ENCODE measurements at places on chromosomes 6 and 20. TPM values are rescaled to one million over a fixed set of nuclear protein-coding genes. Genes with fewer than 3 reads are reported as not detected.

Gene SLC32A1
- total RNA-seq = not detected

Gene DPPA5
- not detected for total RNA-seq

Gene GABRR1
- not detected for total RNA-seq

Gene C20orf144
- total RNA-seq = not detected

- DNase-seq = no peak
Measured at GRCh38 chr6:163355426-163355991, 59.0 kb upstream of the QKI start.

Gene VWA7
- 1.5 TPM for total RNA-seq

Gene CLIC5
- 12.9 TPM for total RNA-seq

DNA sequence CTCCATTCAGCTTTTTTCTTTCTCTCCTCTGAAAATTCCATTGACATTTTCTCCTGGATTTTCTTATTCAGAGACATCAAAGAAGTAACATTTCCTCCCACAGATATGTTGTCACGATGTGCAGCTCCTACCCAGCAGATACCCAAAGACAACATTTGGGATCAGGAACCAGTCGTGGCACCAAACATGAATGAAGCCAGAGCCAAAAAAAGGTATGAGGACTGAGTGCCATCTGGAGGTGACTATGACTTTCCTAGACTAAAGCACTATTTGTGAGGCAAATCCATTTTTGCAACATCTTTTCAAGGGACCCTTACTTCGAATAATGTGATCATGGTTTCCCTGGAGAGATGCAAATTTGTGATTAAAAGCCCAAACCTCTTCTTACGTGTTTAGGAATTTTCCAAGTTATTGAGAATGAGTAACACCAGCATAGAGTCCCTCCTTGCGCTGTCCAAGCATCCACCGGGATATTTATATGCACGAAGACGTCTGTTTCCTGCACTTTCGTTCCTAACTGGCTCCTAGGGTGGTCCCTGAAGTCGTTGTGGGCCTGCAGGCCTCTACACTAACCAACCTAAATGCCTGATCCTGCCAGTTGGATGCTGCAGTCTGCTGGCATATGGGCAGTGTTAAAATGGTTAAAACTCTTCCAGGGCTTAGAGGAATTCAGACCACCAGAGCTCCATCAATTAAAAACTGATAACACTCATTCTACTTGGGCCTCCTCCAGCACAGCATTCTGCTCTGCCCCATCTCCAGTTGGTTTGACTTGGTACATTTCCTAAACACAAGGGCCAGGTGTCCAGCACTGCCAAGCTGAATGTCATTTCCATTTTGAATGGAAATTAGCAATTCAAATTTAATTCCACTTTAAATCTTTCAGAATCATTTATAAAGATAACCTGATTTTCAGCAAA, 256.6 kb downstream of the C6orf118 start:
- no peak for DNase-seq
